ENCODE measurements at places on chromosomes 13 and 19. TPM values are rescaled to one million over a fixed set of nuclear protein-coding genes. Genes with fewer than 3 reads are reported as not detected.

DNA sequence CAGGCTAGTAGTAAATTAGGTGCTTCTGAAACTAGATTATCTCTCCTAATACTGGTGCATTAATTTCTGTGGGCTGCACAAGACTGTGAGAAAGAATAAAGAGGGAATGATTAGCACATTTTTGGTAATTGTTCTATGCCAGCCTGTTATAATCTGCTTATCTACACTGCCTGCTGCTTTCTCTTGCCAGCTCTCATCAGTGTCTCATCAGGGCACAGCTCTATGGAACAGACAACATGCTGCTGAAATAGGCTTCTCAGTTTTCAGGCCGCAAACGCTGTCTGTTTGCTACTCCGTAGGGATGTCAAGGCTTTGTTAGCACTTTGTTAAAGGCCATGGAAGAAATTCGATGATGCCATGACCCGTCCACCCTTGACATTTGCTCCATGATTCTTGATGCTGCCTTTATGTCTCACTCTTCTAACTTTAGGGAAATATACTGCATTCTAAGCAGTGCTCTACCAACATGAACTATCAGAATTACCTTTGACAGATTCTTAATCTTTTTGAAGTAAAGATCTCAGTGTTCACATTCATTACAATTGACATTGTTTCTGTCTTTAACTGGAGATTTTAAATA is 84.0 kb upstream of the PRR20A start:
- DNase-seq: no peak

DNA sequence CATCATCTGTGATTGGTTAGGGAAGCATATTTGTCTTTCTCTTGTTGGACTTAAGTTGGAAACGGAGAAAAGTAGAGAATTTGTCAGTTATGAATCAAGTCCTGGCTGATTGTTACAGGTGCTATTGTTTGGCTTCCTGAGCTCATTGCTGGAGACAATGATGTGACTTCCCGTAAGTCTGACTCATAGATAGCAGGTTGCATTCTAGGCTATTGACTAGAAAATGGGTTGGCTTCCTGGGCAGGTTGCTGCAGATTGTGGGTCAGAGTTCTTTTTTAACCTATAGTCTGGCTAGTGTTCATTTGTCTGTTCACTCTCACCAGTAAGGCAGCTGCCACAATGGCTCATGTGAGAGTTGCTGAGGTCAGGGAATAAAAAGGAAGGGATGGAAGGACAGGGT is 101.5 kb downstream of the CCNA1 start:
- no peak for DNase-seq

DNA sequence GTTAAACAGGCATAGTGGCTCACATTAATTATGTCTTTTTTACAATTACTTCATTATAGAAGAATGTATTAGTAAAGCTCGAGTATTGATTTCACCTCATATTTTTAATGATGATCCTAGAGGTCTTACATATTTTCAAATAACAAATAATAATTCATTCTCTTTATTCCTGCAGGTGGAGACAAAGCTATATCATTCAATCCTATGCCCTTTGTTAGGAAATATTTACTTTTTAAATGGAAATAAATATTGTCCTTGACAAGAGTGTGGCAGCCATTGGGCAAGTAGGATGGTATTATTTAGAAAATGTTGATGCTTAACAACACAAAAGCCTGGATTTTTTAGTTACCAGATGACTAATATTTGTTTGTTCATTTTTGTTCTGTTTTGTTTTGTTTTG is 127.6 kb downstream of the COG6 start:
- DNase-seq: no peak

GRCh38 chr13:60727140-60727539 is 330.1 kb downstream of the TDRD3 start:
- no peak for DNase-seq

DNA sequence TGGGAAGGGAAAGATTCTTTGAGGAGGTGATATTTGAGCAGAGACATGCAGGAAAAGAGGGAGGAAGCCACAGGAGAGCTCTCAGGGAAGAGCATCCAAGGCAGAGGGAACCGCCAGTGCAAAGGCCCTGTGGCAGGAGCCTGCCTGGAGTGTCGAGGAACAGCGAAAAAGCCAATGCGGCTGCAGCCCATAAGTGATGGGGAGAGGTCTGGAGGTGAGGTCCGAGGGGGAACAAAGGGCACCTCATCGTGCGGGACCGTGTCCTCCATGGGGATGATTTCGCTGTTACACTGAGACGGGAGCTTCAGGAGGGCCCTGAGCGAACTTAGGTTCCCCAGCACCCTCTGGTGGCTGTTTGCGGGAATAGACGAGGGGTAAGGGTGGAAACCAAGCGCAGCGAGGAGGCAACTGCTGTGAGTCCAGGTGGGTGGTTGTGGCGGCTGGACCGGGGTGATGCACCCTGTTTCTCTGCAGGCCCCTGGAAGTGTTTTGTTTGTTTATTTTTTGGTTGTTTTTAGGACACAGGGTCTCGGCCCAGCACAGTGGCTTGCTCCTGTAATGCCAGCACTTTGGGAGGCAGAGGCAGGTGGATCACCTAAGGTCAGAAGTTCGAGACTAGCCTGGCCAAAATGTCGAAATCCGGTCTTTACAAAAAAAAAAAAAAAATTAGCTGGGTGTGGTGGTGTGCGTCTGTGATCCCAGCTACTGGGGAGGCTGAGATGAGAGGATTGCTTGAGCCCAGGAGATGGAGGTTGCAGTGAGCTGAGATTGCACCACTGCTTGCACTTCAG is 5.9 kb upstream of the EHD2 start:
- DNase-seq: peak; percentile 88

GRCh38 chr13:63944911-63945310 is 2529.3 kb upstream of the PCDH20 start:
- no peak for DNase-seq

- DNase-seq: no peak
Measured at GRCh38 chr13:79725841-79726240, 244.9 kb downstream of the NDFIP2 start.

DNA sequence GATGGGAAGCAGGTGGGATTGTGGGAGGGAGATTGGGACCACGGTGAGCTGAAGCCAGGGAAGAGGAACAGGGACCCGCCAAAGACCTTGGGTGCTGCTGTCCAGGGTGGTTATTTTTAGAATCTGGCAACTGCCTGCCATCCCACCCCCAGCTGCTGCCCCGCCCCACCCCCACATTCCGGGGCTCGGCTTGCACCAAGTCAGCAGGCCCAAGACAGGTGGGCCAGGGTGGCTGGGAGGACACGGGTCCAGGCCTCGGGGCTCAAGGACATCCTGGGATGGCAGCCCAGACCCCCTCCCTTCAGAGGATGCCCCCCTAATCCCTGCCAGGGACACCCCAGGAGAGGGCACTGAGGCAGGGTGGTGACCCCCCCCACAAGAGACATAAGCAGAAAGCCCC is 827 bp downstream of the CKM start:
- no peak for DNase-seq

GRCh38 chr13:34944751-34945150 is 2.7 kb downstream of the NBEA start:
- no peak for DNase-seq

DNA sequence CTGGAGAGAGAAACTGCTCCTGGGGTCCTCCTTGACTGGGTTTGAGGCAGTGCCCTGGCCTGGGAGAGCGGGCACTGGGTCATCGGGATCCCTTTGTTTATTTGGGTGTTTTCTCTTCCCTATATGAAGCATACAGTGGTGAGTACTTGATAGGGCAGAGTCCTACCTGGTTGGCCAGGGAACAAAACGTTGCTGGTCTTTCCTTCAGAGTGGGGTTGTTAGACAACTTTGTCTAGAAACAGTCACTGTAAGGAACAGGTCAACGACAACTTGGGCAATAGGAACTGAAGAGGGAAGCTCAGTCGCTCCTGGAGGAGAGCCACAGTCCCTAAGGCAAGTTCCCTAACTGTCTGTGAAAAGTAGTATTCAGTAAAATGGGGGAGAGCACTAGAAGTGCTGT is 550 bp upstream of the OLFM4 start:
- DNase-seq: no peak

DNA sequence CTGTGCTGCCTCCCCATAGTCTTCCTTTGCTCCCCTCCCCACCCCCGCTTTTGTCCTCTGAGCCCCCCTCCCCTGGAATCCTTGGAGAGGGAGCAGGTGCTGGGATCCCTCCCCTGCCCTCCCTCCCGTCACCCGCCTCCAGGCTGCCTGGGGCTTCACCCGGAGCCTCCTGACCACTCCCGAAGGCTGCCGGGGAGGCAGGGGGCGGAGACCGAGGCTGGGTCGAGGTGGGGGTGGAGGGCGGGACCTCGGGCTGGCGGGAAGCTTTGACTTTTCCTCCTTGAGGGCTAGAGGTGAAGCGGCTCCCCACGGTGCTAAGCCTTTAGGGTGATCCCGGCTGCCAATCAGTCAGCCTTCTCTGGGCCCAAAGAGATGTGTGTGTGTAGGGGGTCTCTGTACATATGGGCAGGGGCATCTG is 1.5 kb downstream of the KMT5C start:
- DNase-seq: peak; percentile 85

- DNase-seq: no peak
Measured at GRCh38 chr13:39249982-39250381, 211.7 kb downstream of the NHLRC3 start.

- no peak for DNase-seq
Measured at GRCh38 chr19:812747-813218, 9.0 kb downstream of the PLPPR3 start.

DNA sequence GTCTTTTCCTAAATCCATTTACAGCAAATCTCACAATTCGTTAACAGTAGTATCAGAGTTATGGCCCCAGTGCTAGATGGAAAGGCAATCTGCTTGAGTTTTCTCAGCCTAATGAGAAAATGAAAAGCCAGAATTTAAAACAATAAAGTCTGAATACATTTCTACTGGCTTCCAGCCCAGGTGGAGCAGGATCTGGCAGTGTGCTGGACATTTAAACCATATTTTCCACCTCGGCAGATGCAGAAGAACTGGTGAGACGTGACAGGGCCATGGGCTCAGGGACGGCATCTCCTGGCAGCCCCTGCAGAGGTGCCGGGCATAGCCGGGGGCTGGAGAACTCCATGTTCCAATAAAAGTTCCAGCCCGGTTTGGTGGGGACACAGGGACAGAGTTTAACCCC is 7.1 kb downstream of the SMIM7 start:
- DNase-seq: no peak

- DNase-seq: no peak
Measured at GRCh38 chr13:26855071-26855470, 94.5 kb upstream of the GPR12 start.

DNA sequence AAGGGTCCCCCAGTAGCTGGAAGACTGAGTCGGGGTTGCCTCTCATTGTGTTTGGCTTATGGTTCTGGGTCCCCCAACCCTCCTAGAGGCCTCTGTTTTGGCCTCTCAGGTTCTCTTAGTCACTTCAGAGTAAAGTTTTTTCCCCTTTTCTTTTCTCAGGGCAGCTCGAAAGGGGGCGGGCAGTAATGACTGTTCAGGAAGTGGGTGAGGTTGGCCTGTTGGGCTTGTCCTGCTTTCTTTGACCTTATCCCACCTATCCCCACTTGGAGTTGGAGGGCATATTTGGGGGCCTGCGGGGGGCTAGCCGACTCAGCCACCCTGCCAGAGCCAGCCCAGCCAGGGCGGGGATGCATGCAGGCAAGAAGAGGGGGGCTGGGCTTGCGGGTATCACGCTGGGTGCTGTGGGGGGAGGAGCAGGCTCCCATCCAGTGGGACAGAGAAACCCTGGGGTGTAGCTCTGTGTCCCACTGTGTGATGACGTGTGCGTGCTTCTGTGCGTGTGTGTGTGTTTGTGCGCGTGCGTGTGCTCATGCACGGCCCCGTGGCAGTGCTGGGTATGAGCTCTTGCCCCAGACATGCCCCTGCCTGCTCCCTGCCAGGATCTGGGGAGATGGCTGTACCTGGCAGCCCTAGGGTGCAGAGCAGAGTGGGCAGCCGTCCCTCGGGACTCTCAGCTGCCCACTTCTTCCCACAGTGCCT is 1.4 kb downstream of the CIC start:
- DNase-seq: peak; percentile 80

GRCh38 chr19:7535047-7535997 is at the start of gene PNPLA6:
Gene PNPLA6, plus strand, starts transcription at chr19:7535717. Its CDS starts 72 bp downstream, at chr19:7535789.
- peak; percentile 95 for DNase-seq

DNA sequence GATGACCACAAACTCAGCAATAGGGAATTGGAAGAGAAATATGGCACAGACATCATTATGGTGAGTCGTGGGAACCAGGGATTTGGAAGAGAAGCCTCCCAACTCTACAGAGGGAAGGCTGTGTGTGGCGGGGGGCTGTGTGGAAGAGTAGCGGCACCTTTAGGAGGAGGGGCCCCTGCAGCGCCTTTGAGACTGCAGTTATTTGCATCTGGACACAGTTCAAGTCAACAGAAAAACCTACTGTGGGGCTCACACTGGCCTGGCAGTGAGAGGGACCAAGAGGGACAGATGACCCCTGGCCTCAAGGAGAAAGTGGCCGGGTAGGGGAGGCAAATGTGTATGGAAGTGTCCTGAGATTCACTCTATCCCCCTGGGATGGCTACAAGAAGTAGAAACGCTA is 5.1 kb downstream of the ATP12A start:
- DNase-seq: no peak

The PCDH9 gene
- 0.02 TPM for total RNA-seq

The LAIR1 gene
- total RNA-seq: 4.9 TPM

The SYDE1 gene
- total RNA-seq: 0.53 TPM

The DGKH gene
- total RNA-seq: 11.6 TPM

The OR7D2 gene
- total RNA-seq: 0.17 TPM

The CGB1 gene
- total RNA-seq: not detected

The IZUMO2 gene
- total RNA-seq: not detected

The ZNF568 gene
- total RNA-seq: 4.8 TPM
